ENCODE measurements at places on chromosomes 1 and 21.

DNA sequence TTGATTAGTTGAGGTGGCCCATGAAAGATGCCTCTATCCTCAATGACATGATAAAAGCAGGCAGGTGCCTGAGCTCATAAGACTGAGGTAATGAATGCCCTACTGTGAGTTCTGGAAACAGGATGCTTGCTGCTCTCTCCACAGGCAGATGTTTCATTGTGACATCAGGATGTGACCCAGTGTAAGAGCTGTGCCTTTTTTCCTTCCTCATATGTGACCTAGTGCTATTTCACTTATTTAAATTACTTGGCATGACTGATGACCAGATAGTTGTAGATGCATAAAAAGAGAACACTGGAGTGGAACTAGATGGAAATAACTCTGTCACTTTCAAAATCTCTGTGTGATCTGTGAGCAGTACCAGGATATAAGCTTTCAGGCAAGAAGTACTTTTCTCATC, 31.9 kb downstream of the KIF14 start:
- no peak for DNase-seq

- no peak for DNase-seq
Measured at GRCh38 chr21:38920631-38921398, 115.1 kb downstream of the ETS2 start.

DNA sequence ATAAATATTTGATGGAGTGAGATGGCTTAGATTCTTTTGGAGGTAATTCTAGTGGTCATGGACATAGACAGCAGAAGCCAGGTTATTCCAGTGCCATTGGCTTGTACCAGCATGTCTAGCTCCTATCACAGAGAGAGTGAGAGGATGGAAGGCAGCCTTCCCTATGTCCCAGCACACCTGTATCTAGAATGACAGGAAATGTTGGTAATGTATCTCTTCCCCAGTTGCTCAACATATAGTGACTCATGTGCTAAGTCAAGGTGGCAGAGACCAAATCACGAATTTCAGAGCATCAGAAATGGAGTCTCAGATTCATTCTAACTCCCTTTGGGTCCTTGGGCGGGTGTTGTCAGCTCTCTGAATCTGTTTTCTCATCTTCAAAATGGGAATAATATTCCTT, 28.4 kb downstream of the METTL13 start:
- DNase-seq = no peak

DNA sequence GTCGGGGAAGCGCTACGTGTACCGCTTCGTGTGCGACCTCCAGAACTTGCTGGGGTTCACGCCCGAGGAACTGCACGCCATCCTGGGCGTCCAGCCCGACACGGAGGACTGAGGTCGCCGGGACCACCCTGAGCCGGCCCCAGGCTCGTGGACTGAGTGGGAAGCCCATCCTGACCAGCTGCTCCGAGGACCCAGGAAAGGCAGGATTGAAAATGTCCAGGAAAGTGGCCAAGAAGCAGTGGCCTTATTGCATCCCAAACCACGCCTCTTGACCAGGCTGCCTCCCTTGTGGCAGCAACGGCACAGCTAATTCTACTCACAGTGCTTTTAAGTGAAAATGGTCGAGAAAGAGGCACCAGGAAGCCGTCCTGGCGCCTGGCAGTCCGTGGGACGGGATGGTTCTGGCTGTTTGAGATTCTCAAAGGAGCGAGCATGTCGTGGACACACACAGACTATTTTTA, 17.1 kb downstream of the ETS2 start:
- DNase-seq = no peak

DNA sequence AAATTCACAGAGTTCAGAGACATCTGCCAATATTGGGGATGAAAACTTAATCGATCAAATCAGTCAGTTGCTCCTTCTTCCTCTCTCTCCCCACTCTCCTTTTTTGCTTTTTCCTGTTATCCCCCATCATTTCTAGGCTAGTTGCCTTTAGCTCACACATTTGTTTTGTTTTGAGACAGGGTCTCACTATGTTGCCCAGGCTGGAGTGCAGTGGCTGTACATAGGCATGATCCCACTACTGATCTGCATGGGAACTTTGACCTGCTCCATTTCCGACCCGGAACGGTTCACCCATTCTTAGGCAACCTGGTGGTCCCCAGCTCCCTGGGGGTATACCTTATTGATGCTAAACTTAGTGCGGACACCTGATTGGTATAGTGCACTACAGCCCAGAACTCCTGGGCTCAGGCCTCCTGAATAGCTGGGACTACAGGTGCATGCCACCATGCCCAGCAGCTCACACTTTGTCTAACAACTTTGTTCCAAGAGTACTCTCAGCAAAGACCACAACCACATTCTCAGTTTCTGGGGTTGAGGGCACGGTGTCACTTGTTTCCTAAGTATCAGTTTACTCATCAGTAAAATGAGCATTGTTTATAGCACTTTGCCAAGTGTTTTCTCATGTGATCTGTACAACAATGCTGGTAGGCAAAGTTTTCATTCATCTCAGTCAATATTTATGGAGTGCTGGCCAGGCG, 6.7 kb upstream of the ELOA start:
- DNase-seq = peak; percentile 55
